Stimulated activated CD4-positive, alpha-beta T cell treated with anti-CD3 and anti-CD28 coated beads, Interleukin-2, amount 100 ng/mL, for 48 hours (primary cell): ENCODE measurements at places on chromosomes 1 and 21.

DNA sequence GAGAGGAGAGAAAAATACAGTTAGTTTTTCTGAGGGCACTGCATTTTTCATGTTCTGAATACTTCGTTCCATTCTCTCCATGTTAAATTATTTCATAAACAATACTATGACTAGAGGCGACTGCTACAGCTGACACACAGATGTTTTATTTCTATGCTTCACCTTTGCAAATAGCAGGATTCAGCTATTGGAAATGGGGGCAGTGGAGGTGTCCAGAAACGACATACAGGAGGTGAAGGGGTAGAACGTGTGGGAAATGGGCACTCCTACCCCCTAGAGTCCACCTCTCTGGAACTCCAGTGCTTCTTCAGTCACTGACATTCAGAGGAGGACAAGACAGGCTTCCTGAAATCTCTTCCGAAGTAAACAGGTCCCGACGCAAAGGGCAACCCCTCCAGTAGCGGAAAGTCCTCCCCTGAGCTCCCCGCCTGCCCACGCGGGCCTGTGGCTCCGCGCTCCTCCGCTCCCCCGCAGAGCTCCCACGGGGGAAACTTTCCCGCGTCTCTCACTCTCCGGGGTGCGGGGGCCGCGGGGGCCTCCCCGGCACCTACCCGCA, 480 bp downstream of the DPYD start:
- DNase-seq, result peak; percentile 27

- no peak for DNase-seq
Measured at GRCh38 chr1:212007178-212007577, 28.2 kb downstream of the INTS7 start.

- DNase-seq, result no peak
Measured at GRCh38 chr1:213464786-213465460, 413.9 kb downstream of the RPS6KC1 start.

DNA sequence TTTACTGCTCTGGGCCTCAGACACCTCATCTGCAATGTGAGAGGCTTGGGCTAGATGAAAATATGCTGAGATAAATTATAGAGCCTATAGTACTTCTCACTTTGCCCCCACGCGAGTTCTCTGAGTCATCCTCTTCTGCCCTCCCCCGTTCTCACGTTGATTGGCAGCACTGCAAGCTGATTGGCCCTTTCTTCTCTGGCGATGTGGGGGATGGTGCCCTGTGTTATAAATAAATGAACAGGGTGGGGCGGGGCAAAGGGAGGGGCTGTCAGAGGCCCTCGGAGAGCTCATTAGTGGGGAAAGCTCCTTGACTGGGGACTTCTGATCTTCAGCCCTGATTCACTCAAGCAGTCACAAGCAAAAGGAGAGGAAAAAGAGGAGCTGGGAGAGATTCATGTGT, 64.3 kb upstream of the ZC3H12A start:
- no peak for DNase-seq

GRCh38 chr1:38028105-38028591, 15.6 kb downstream of the UTP11 start:
- peak; percentile 69 for DNase-seq

GRCh38 chr1:23403038-23403336, 21.6 kb downstream of the TCEA3 start:
- no peak for DNase-seq

GRCh38 chr1:47725000-47725473, 272.1 kb downstream of the TRABD2B start:
- DNase-seq, result no peak

DNA sequence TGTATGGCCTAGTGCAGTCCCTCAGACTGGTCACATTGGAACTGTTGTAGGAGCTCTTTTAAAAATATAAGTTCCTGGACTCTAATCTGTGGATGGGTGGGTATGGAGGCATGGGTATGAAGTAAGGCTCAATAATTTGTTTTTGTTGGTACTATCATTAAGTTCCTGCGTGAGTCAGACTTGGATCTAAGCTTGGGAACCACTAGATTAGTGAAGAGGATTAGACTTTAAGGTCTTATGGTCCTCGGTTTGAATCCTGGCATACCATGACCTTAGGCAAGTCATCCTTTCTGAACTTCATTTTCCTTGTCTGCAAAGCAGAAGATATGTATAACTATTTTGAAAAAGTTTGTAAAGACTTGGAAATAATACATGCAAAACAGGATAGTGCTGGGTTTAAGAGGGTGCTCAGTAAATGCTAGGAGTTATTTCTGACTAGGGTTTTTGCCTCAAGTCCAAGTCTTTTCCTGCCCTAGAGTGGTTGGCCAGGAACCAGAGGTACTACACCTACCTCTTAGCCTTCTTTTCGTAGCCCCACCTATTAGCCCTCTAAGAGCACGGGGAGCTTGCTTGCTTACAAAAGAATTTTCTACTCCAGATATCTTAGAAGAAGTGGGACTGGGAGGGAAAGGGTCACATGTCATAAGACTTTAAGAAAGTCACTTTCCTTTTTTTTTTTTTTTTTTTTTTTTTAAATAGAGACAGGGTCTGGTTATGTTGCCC, 38.6 kb upstream of the METTL18 start:
- no peak for DNase-seq

- DNase-seq, result no peak
Measured at GRCh38 chr1:30321246-30321910, 402.0 kb downstream of the MATN1 start.

GRCh38 chr21:33411949-33412430, 8.8 kb downstream of the IFNGR2 start:
- no peak for DNase-seq

DNA sequence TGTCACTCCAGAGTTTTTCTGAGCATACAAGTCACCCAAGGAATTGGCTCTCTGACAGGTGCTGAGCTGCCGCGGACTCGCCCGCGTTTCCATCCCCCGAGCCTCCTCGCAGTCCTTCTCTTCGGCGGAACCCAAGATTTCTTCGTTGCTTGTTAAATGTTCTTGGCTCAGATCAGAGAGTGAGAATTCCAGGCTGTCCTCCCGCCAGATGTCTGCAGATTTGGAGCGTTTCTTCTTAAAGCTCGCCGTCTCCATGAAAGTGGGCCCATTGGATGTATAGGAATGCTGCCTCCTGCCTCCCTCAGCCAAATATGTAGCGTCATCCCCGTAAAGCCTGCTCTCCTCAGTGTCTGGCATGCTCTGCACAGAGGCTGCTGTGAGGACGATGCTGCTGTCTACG, 77.8 kb downstream of the TIAM1 start:
- DNase-seq, result no peak

DNA sequence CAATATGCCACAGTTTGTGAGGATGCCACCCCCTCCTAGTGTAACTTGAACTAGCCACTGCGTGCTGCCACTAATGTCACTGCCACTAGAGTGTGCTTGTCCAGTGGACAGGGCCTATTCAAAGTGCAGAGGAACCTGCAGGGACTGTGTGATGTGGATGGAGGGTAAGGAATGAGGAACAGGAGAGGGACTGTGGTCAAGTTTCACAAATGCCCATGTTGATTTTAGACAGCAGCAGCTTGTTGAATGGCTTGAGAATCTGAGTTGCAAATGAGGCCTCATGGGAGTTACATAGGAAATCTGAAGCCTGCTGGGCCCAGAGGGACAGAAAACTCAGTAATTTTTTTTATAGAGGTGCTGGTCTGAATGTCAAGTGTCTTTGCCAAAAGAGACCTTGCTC, 112.3 kb downstream of the HHAT start:
- no peak for DNase-seq
